ENCODE measurements at places on chromosomes 6 and 20. TPM values are rescaled to one million over a fixed set of nuclear protein-coding genes. Genes with fewer than 3 reads are reported as not detected.

OLIG3 gene
- total RNA-seq = 0.26 TPM

DEFB119 gene
- total RNA-seq = not detected

SPTLC3 gene
- total RNA-seq = not detected

HEY2 gene
- 0.09 TPM for total RNA-seq

ANGPT4 gene
- not detected for total RNA-seq

ATG5 gene
- 44.5 TPM for total RNA-seq

GRCh38 chr20:4043796-4044195, 28.4 kb upstream of the RNF24 start:
- DNase-seq = no peak

- no peak for DNase-seq
These were observed 1.0 kb downstream of the SALL4 start for GRCh38 chr20:51801122-51801822.

DNA sequence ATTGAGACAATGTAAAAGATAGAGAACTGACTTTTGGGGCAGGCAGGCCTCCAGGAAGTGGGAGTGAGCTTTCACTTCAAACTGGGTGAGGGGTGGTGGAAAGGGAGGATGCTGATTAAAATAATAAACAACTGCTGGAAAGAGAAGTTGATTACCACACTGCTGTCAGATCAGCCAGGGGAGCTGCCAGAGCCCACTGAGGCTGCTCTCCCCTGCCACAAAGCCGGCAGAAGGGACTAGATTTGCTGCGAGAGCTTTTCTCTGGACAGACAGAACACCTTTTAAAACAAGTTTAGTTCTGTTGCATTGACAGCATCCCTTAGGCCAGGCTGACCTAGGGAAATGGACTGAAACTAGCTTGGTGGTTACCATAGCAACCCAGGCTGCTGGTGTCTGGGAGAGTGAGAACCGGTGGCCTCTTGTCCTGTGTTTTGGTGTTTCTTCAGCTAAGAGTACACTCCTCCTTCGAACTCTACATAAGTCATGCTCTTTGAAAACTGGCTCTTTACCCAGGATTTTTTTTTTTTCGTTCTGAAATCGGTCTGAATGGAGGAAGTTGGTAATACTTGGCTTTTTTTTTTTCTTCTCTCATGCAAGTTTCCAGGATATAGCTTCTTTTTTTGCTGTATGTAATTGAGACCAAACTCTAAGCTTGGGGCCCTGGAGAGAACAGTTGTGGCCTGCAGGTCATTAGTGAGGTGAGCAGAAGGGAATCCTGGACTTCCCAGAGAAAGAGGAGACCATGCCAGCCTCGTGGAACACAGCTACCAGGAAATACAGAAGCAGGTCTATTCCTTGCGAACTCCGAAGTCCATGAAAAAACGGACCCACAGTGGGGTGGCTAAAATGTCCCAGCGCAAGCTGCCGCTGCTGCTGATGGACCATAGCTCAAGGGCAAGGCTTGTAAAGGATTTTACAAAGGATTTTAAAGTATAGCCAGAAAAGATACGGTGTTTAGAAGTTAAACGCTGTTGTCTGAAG, 374.4 kb downstream of the UTRN start:
- no peak for DNase-seq

DNA sequence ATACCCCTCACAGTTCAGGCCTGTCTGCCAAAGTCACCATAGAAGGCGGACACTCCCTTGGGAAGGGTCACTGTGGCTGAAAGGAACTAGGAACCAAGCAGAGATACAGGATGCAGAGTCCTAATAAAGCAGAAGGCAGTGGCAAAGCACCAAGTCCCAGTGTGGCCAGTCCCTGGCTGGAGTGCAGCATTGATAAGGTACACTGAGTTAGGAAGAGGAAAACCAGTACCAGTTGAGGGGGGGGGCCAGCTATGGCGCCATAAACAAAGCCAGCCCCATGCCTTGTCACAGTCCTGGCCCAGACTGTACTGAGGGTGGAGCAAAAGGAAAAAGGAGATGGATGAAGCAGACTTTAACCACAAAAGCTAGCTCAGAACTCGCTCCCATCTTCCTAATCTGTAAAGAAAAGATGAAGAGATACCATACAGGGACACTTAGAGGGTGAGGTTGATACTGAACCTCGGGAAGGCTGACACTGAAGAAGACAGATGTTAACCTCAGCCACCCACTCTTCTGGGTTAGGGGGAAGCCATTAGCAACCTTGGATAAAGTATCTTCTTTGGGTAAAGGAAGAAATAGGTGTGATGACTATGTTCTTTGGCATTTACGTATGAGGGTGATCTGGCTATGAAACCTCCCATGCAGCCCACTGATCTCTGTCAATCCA, 7.8 kb downstream of the ABHD12 start:
- DNase-seq = no peak

- no peak for DNase-seq
These were observed 226.3 kb downstream of the TAF4 start for GRCh38 chr20:61839223-61839911.

DNA sequence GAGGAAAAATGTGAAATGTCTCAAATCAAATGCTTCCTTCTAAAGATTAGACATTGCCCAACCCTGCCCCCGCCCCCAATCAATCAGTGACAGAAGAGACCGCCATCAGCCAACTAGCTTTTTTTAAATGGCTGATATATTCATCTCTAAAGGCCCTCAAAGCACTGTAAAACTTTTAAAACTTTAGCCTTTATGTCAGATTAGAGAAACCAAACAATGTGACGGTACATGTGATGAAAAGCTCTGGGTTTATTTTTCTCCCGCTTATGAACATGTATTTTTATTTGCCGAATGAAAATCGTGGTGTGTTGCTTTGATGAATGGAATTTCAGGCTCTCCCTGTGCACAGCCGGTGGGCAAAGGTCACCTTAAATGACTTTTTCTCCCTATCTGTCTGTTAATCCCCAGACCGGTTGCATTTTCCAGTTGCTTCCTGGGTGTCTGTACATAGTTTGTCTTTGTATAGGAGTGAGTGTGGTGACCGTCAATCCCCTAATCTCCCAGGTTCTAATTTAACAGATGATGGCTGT, 38.5 kb downstream of the TBC1D7 start:
- no peak for DNase-seq

- DNase-seq = no peak
These were observed 368.6 kb downstream of the BTBD9 start for GRCh38 chr6:38271081-38271480.

DNA sequence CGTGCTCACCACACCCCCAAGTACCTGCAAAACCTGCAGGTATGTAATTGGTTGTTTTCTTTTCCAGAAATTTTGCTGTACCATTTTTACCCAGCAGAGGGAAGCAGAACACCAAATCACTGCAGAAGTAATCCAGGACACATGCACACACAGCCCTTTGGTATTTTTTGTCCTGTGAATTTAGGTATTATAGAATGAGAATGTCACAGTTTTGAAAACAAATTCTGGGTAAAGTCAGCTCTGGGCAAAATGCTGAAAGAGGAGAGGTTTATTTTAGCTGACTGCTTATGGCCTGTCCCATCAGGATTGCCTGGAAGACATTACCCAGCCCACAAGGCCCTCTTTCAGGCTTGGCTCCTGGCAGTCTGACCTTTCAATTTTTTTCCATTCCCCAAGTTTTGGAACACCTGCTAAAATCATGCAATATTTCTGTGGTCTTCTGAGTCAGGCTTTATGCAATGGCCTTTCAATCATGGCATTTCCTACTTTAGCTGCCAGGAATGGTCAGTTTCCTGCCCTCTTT, 3.5 kb upstream of the EFHC1 start:
- DNase-seq = peak; percentile 71

GRCh38 chr20:35271073-35271882, 6.6 kb downstream of the MMP24OS start:
- no peak for DNase-seq

DNA sequence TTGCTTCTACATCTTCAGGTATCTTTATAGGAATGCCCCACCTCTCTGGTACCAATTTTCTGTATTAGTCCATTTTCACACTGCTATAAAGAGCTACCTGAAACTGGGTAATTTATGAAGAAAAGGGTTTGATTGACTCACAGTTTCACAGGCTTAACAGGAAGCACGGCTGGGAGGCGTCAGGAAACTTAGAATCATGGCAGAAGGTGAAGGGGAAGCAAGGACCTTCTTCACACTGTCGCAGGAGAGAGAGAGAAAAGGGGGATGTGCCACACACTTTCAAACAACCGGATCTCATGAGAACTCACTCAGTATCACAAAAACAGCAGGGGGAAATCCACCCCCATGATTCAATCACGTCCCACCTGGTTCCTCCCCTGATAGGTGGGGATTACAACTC, 24.4 kb upstream of the LY86 start:
- no peak for DNase-seq

DNA sequence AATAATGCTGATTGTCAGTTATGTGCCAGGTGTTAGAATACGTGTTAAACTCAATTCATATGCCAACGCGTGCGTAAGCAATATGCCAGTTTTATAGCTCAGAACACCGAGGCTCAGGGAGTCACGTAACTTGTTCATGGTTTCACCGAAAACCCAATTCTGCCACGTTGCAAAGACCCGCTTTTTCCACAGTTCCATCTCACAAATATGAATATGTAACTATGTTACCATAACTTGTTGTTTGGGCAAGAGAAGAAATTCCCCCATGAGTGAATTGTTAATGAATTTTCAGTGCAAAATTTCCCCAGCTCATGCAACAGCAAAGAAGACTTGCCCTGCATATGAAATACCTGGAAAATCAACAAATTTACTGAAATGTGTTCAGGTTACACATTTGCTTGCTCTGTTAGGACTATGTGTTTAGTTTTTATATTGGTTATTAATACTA, 30.1 kb downstream of the SF3B5 start:
- DNase-seq = no peak

- no peak for DNase-seq
These were observed 459.7 kb downstream of the MMUT start for GRCh38 chr6:49003348-49003747.

DNA sequence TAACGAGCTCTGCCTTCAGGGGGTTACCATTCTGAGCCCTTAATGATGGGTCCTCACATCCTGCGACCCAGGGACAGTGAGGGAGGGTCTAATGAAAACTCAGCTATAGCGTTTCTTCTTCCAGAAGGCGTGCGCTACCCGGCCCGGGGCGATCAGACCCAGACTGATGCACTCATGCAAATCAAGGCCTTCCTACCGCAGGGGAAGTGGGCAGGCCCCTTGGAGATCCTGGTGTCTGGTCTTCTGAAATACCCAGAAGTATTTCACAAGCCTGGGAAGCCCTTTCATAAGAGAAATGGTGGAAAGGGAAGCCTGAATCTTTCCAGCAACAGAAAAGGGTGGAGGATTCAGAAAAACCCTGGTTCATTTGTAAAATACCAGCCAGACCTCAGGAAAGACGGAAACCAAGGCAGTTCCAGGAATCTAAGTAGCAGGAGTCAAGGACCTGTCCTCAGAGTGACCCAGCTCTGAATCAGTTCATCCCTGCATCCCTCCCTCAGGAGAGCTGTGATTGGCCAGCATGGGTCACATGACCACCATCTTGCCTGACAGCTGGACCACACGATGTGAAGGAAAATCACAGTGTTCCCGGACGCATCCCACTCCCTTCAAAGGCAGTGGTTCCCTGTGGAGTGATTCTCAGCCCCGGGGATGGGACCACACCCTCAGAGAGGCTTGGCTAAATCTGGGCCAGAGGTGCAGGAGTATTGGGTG, 12.7 kb downstream of the BFSP1 start:
- no peak for DNase-seq

DNA sequence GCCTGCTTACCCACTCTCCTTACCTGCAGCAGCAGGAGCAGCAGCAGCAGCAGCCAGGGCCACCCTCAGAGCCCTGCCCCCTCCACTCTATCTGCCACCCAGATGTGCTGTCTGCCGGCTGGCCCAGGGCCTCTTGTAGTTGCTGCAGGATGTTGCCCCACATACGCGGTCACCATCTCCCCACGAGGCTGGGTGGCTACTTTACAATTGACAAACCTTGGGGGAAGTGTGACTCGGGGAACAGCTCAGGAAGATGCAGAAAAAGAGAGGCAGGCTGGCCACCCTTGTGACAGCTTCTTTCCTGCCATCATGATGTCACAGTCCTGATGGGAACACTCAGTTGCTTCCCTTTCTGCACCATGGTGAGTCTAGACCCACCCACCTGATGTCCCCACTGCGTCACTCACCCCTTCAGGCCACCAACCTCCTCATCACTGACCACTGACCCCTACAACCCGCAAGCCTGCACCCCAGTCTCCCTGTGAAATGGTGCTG, 14.5 kb downstream of the TREM1 start:
- DNase-seq = no peak

- DNase-seq = no peak
These were observed 22.6 kb downstream of the BCL2L1 start for GRCh38 chr20:31699801-31700728.

DNA sequence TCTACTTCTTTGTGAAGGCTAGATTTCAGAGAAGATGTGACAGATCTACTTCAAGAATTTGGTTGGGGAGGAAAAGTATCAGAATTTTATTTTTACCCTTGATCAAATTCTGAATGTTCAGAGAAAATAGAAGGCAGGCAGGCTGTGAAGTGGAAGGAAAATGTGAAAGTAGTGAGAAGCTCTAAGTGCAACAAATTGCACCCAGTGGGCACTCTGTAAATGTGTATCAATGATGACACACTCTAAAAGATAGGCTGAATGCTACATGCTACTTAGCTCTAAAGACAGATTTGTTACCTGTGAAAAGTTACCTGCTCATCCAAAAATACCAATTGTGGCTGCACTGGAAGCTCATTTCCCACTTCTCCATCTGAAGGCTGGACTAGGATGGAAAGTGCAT, 438.6 kb downstream of the PKHD1 start:
- no peak for DNase-seq

DNA sequence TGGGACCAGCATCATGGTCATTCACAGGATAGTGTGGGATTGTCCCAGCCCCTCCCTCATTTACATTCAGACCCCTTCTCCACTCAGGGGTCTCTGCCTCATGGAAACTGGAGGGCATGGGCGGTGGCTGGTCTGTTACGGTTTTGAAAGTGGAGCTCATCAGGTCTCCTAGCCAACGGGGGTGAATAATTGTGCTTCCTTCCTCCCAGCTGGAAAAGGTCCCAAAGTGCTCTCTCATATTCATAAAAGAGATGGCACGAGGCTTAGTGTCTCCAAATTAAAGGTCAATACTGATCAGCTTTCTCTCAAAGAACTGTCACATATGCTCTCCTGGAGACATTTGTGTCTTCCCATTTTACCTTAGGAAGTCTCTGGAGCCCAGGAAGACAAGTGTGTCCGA, 19.9 kb downstream of the JARID2 start:
- DNase-seq = no peak

Measured in CD8-positive, alpha-beta memory T cell (primary cell).